ENCODE measurements at places on chromosomes 1 and 21.

DNA sequence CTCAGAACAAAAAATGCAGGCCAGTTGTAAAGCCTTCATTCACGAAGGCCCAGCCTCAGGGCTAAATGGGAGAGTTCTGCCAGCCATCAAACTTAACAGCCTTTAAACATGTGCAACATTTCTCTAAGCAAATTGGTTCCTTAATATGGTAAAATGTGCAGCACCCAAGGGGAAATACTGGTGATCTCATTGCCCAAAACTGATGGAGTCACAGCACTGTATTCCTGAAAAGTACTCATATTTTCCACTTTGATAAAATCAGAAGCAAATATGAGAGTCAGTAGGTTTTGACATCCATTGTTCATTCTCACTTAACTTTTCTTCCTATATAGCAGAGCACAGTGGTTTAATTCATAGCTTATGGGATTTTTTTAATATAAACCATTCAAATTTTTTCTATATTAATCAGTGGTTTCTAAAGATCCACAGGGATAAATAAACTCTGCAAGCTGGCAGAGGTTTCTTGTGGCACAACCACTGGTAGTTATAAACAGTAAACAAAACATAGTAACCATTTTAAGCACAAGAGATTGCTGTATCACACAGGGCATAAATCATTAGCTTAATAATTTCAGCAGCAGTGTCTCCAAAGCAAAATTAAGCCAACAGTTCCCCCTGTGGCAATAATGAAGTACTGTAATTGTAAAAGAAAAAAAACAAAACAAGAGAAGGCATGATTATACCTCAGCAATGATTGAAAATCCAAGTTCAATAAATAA lies 106.9 kb upstream of the LYPLAL1 start:
- peak; percentile 80 for DNase-seq

DNA sequence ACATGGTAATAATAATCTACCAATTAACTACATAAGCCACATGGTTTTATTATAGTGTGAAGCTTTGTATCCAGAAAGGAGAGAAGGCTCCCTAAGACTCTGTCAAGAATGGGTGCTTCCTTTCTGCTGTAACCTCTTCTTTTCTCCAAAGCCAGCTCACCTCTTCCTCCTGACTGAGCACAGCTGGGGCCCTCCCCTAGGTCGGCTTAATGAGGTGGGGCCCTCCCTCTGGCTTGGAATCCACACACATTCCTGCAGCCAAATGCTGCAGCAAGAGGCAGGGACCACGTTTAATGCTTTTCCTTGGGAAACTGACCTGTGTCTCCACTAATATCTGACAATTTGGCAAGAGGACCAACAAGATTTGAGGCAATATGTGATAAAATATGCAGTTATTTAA lies 94.8 kb downstream of the DSCAM start:
- DNase-seq = no peak

GRCh38 chr1:178485541-178485981 lies 11.2 kb downstream of the CLEC20A start:
- DNase-seq = no peak

GRCh38 chr1:197892684-197893083 lies 9.7 kb upstream of the C1orf53 start:
- no peak for DNase-seq

- DNase-seq = peak; percentile 28
These were observed 29.2 kb upstream of the HHAT start for GRCh38 chr1:210299501-210299900.

- DNase-seq = no peak
These were observed 103.8 kb downstream of the DMRTB1 start for GRCh38 chr1:53562981-53563379.

DNA sequence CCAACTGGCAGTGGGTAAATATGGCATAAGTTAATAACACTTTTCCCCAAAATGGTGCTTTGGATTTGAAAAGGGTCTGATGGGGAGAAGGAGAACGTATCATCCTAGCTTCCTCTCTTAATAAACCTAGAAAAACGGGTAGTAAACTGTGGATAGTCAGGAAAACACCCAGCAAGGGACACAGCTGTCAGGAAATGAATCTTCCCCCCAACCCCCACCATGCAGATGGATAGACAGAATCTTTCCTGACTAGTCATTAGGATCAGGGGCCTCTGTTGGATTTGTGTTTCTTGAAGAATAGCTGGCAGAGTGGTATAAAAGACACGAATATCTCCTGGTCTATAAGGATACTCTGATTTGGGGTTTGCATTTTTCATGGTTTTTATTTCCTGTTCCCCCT lies 22.5 kb upstream of the LAX1 start:
- DNase-seq = no peak

DNA sequence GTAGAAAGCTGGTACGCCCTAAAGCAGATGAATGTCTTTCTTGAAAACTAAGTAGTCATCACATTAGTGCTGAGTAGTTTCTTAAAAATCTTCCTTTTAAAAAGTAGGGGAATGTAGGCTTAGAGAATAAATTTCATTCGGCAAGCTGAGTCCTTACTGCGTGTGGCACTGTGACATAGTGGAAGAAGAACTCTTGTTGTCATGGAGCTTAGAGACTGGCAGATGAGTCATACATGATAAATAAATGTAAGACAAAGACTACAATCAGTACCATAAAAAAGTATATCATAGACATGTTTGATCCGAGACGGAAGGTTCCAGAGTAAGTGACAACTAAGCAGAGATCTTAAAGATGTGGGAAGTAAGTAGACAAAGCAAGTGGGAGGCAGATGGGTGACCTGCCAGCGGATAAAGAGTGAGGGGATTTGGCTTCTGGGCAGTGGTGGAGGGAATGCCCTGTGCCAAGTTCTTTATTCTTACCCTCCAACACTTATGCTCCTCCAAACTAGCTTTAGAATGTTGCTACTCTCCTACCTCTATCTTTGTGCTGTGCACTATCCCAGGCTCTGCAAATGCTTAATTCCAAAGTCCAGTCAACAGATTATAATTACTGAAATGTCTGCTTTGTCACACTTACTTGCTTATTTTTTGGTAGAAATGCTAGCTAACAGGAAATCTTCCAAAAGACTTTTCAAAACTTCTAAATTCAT lies 608.5 kb upstream of the USP24 start:
- DNase-seq = peak; percentile 40

DNA sequence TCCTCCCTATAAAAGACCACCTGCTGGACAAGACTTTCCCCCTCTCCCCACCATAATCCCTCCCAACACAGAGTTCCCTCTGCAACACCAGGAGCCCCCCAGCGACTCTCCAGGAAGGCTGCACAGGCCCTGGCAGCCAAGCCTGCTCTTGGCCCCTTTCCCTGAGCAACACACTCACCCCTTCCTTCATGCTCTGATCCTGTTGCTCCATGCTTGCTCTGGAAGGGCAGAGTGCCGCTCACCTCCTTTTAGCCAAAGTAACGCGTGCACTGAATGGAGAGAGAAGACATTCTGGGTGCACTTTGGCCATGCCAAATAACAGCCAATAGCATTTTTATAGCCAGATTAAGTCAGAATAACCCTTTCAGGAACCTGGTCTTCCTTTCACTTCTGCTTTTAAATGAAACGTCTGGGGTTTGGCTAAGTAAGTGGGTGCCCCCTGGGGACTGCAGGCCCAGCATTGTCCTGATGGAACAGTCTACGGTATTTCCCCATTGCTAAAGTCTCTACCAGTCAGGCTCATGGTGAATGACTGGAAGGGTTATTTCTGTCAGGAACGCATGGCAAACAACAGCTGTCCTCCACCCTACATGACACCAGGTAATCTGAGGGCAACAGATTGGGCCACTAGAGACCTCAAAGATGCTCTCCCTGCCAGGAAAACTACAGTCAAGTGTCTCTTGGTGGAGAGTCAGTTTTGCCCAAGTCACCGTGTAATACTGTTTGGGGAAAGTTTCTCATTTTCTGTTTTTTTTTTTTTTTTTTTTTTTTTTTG lies at the start of gene SLC2A5:
Gene SLC2A5, minus strand, starts transcription at position 310 of the 775 bp plus-strand sequence. Its CDS starts 99 bp downstream, at position 211.
- no peak for DNase-seq

DNA sequence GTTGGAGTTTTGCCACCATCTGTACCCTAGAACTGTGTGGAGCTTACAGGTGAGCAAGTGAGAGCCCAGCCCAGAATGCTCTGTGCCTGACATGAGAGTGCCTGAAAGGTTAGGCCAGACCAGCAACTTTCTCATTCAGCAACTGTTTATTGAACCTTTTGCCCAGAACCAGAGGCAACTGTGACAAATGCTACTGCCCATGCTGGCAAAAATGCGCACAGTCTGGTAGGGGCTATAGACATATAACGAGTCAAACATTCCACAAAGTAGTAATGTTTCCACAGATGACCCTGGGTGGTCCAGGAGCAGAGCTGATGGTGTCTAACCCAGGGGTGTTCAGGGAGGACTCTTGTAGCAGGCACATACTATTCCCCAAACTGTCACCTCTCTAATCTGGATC lies 56.0 kb upstream of the GCLM start:
- no peak for DNase-seq

DNA sequence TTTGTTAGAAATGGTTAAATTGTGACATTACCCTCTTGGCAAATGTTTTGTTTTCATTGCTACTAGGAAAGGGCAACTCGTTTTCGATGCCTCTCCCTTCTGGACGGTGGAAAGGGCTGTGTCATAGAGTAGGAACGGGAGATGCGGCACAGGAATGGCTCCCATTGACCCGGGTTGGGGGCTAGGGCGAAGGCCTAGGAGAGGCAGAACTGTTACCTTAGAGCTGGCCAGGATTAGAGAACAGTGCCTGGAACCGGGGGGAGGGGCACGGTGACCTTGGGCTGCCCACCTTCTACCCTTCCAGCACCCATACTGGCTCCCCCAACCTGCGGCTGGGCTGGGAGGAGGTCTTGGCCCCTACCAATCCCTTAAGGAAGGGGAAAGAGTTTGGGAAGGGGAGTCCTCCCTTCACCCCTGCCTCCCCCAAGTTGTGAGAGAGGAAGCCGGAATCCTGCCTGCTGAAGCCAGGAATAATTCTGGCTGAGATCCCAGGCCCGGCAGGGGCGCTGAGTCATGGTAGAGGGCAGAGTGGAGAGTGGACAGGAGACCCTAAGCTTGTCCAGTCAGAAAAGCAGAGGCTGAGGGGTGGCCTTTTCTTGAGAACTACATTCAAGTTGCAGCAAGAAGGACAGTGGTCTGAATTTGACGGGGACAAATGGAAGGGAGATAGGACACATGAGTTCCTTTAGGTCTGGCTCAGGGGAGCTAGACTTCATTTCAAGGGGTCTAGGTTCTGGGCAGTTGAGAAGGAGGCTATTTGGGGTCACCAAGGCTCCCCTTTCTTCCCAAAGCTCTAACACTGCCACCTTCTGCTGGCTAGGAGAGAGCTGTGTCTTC lies 8.2 kb downstream of the LMNA start:
- DNase-seq = peak; percentile 89

Measured in HFFc6 (cell line).